Forelimb muscle (tissue), 1 donor: ENCODE measurements at places on chromosomes 16 and 17.

- peak; percentile 20 for DNase-seq
These were observed 7.3 kb upstream of the SSTR2 start for GRCh38 chr17:73157521-73157890.

GRCh38 chr17:57948169-57948554 lies 7.0 kb downstream of the CUEDC1 start:
- DNase-seq: no peak

DNA sequence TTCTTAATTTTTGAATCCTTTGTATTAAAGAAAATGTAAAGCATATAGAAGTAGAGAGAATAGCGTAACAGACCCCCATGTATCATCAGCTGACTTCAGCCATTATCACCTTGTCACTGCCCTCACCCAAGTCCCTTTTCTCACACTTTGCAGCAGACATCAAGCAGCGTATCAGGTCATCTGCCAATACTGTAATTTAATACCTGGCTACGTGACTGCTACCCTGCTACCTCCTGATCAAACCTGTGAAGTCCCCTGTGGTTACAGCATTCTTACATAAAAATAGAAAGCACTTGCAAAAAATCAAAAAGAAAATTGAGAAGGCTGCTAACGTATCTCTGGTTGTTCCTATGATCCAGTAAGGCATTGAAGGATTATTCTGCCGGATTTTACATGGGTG lies 96.4 kb downstream of the PLCG2 start:
- no peak for DNase-seq

DNA sequence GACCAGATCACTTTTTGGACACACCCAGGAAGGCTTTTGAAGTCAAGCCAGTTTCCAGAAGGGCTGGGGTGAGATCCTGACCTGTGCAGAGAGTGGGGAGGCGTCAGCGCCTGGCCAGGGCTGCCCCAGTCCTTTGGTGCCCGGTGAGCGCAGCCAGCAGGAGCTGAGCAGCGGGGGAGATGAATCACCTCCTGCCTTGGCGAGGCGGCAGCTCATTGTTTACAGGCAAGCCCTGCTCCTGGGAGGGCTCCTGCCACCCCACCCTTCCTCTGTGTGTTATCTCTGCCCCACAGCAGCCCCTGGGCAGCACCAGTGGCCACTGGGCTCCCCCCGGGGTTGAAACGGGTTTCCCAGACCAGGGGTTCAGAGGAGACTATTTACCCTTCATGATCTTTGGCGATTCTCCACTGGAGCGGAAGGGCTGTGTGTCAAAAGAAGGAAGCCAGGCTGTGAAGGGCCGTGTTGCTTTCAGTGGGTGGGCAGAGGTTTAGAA lies 14.1 kb upstream of the ITGB4 start:
- no peak for DNase-seq

DNA sequence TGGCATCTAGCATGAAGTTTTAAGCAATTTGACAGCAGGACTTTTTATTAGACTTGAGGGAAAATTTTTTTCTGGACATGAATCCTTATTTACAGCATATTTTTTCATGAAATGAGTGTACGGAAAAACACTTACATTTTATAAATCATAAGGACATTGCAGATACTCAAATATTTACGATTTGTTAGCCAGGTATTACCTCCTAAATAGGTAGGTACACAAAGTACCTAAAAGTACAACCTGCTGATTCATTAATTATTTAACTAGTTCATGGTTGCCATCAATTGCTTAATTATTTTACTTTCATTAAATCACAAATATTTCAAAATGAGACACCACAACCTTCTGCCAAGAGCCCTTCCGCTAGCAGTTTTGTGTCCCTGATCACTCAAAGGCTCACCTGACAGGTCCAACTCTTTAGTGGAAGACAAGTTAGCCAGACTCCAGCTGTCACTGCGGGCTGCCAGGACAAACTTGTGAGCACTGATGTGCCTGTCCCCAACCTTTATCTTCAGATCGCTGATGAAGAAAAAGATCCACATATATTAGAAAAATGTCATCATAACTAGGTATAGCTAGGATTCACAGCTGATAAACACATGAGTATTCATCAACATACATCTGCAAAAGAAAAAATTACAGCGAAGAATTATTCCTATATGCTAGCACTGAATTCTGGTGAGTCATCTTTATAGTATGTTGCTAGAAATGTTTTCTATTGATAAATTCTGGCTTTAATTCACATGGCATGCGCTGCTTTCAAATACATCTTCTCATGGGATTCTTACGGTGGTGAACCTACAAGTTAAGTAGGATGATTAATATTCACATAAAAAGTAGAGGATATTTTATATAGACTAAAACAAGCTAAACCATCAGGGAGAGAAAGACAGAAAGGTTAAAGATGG lies 28.2 kb downstream of the ANKFY1 start:
- DNase-seq: no peak

GRCh38 chr17:30920683-30921543 lies 832 bp upstream of the ADAP2 start:
- DNase-seq: no peak

GRCh38 chr17:80446645-80447405 lies 29.6 kb downstream of the NPTX1 start:
- no peak for DNase-seq

DNA sequence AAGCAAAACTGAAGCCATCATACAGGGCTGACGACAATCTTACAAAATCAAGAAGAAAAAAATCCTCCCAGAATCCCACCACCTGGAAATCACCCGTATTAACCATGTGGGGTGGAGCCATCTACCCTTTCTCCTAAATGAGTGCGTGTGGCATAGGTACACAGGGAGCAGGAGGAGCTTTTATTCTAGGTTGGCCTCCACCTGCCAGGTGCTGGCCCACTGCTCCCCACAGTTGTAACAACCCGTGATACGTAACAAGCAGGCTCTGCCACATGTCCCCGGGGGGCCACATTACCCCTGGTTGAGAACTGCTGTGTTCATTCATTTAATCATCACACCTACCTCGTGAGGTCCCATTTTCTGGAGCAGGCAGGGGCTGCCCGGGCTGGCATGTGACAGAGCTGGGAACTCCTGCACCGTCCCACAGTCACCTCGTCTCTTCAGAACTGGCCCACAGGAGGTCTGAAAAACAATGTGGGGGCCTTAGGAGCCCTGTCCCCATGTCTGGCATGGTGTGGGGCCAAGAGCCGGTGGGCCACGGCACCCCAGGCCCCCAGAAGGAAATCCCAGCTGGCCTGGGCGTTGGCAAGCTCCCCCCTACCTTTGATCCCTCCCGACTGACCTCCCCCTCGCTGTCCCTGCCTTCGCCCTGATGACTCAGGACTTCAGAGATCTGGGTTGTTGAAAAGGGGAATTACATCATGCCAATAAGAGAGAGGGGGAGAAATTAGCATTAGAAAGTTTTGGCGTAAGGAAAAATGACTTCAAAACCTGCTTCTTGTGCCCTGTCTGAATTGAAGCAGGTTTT lies 12.9 kb downstream of the CMIP start:
- DNase-seq: no peak

- no peak for DNase-seq
These were observed 98.9 kb downstream of the ZNF423 start for GRCh38 chr16:49756775-49757558.

DNA sequence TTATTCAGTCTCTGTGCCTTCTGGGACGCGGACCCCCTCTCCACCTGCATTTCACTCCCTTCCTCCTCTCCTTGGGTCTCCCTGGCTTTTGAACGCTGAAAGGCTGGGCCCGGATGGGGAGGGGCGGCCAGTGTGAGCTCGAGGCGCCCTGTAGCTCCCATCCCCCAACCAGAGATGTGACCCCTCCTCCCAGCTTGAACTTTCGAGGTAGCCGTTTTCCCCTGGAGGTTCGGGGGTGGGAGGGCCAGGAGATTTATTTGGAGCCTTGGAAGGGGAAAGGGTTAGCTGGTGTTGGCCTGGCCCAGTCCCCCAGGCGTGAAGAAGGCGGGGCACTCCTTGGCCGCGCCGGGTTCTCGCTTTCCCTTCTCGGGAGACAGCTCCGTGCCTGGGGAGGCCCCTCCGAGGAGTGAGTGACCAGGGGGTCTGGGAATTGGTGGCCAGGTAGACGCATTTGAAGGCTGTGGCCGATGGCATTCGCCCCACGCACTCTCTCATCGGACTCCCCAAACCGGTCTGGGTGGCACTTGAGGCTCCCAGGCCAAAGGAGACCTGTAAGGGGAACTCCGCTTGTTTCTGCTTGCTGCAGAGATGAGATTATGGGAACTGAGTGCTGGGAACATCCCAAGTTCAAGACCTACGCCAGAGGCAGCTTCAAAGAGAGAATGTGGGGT lies 942 bp downstream of the LDAF1 start:
- no peak for DNase-seq

- DNase-seq: no peak
These were observed 49.7 kb downstream of the TUBD1 start for GRCh38 chr17:59842901-59843652.

DNA sequence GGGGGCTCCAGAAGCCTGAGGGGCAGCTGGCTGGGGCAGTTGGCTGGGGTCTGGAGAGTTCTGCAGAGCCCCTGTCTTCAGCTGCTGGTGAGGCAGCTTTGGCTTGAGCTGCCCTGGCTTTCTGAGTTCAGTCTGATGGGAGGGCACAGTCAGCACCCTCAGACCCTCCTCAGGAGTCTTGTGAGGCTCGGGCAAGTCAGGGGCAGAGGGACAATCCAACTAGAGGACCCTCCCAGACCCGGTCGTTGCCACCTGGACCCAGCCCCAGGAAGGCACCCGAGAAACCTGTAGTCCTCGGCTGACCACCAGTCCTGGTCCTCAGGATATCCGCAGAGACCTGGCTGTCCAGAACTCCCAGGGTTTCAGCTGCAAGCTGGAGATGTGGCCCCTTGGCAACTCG lies 1.9 kb downstream of the CARD14 start:
- DNase-seq: no peak

GRCh38 chr16:6643080-6643686 lies 689.5 kb upstream of the RBFOX1 start:
- peak; percentile 26 for DNase-seq

GRCh38 chr17:79146562-79146961 lies 71.9 kb downstream of the ENGASE start:
- DNase-seq: no peak

- no peak for DNase-seq
These were observed 103.0 kb downstream of the SNX29 start for GRCh38 chr16:12079412-12079965.

DNA sequence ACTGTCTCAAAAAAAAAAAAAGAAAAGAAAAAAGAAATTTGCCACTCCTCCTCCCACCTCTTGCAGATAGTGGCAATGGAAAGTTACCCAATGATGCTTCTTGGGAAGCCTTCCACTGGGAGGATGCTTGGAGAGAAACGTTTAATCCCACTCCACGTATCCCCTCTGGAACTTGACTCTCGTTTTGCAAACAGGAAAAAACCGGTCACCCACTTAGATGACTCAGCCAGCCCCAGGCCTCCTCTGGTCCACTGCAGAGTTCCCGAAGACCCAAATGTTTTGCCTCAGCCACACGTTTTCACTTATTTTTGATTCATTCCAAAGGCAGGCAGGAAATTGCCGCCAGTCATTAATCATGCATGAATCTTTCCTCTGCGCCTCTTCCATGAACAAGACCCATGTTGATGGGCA lies 9.3 kb upstream of the TNFRSF17 start:
- DNase-seq: no peak

DNA sequence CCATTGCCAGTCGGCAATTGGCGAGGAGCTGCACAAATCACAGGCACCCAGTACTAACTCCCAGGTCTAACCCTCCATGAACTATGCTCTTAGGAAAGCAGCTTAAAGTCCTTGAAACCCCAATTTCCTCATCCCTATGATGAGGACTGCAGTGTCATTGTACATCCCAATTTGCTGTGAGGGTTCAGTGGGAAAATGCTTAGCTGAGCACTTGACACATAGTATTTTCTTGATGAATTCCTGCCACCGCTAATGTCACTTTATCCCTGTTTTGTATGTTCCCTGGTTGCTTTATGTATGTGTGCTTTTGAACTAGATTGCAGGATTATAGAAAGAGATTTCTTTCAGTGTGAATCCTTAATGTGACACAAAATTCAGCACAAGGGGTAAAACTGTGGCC lies 161.5 kb upstream of the RBFOX1 start:
- DNase-seq: no peak

GRCh38 chr17:50947782-50948543 lies 81.8 kb upstream of the TOB1 start:
- no peak for DNase-seq

- peak; percentile 80 for DNase-seq
These were observed 9.1 kb downstream of the TFAP4 start for GRCh38 chr16:4263504-4264436.

DNA sequence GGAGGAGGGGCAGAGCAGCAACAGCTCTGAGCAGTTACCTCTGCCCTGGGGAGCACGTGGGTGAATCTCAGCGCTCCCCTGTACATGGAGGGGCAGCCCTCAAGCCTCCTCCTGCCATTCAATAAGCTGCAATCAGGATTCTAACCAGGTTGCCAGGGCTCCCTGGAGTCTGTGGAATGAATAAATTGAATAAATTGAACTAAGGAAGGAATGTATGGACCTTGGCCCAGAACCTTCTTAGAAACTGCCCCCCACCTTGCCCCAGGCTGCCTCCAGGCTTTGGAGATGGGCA lies 1.6 kb upstream of the CDH16 start:
- DNase-seq: no peak

- DNase-seq: no peak
These were observed 497 bp upstream of the SLC38A7 start for GRCh38 chr16:58685084-58685449.

DNA sequence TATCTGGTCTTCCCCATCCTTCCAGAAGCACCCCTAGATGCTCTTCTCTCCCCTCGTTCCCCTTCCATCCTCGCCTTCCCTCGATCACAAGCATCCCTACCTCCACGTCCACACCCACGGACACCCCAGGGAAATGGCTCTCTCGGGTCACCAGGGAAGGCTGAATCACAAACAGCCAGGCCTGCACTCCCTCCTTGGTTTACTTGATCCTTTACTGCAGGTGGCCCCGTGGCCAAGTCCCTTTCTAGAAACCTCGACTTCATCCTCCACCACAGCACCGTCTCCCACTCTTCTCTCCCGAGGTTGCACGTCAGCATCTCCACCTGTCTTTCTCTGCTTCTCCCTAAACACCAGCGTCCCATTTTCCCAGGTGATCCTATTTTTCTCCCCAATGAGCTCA lies 6.5 kb upstream of the RBFOX3 start:
- DNase-seq: no peak

- DNase-seq: no peak
These were observed 6.9 kb upstream of the PRSS27 start for GRCh38 chr16:2726923-2727322.

GRCh38 chr16:48576927-48577326 lies 33.1 kb downstream of the N4BP1 start:
- no peak for DNase-seq

DNA sequence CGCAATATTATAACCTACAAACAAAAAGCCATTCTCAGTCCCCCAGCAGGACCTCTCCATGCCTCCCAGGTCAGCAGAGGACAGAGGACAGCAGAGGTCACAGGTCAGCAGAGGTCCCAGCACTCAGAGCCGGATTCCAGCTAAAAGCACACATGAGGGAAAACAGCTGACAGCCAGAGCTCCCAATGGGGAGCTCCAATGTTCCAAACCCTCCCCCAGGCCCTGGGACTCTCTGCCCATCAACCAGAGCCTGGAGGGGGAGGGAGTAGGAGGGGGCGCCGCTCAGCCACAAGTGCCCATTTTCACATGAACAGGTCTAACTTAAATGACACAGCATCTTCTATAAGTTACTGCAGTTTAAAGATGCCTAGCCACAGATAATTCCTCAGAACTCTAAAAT lies 77.5 kb downstream of the ANKRD11 start:
- no peak for DNase-seq

GRCh38 chr16:15916323-15916722 lies 27.9 kb upstream of the CEP20 start:
- DNase-seq: no peak

GRCh38 chr16:78212674-78213073 lies 113.2 kb downstream of the WWOX start:
- DNase-seq: no peak
